Fibroblast of skin of abdomen (primary cell): ENCODE measurements at places on chromosomes 5 and 9.

DNA sequence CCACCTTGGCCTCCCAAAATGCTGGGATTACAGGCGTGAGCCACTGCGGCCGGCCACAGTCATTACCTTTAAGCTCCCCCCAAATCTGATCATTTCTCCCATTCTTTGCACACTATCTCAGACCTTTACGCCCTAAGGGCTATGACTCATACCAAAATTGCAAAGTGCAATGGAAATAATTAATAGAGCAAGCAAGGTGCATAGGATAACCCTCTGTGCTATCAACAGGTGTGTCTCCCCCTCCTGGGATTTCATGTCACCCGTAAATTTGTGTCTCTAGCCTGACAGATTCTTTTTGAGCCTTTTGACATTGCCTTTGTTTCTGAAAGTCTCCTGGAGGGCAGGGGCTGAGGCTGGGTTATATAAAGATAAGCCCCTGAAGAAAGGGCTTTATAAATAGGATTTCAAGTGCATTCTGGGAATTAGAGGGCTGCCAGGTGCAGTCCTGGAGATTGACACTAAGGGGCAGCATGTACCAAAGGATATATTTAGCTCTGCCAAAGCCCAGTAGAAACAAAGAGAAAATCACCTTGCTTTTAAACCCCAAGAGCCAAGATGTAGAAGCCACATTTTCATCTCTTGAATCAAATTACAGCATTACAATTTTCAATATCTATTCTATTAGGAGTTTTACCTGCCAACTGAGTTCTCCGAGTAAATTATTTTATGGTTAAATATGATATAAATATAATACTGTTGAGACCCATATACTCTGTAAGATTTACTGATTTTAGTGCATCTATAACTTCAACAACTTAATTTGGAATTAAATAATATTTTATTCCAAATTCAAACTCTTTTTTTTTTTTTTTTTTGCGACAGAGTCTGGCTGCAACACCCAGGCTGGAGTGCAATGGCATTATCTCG lies 18.2 kb downstream of the S100Z start:
- peak; percentile 53 for DNase-seq

DNA sequence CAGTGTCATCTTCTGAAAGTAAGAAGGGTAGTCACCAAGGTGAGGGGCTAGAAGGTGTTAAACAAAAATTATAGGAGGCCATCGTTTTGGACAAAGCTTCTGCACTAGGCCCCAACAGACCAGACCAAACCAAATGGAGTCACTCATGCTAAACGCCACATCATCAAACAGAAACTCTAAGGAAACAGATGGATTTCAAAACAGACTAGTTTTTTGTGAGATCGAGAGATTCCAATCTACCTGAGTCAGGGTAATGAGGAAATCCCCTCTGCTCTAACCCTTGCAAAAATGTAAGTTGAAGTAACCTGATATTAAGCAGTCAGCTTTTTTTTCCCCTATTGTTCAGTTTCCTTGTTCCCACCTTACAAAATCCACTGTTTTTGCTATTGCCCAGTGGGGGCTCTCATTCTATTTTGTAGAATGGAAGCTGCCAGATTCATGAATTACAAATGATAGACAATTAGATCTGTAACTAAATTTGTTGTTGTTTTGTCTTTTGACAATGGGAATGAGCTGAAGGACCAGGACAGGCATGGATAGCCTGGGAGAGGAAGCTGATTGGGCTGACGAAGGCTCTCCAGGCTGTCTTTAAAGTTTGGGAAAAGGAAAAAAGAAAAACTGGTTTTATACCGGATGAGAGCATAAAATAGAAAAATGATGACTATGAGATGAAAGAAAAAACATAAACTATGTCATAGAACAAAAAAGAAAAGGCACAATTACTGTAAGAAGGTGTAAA lies 94.7 kb upstream of the ADAMTSL1 start:
- DNase-seq = peak; percentile 91

- no peak for DNase-seq
Measured at GRCh38 chr5:158884827-158885518, 214.7 kb downstream of the EBF1 start.

DNA sequence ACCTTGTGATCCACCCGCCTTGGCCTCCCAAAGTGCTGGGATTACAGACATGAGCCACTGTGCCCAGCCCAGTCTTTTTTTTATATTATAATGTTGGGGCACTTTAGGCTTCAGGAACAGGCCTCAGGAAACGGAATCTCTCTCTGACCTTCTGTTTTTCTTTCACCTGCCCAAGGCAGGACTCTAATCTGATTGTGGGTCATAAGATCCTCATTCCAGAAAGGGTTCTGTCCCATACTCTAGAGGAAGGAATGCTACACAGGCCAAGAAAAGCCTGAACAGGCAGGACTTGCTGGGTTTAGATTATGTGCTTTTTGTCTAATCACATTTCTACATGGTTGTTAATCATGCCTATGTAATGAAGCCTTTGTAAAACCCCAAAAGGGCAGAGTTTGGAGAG lies 1.8 kb upstream of the CCL28 start:
- DNase-seq = no peak

- DNase-seq = no peak
Measured at GRCh38 chr5:113451797-113452196, 17.0 kb upstream of the TSSK1B start.

DNA sequence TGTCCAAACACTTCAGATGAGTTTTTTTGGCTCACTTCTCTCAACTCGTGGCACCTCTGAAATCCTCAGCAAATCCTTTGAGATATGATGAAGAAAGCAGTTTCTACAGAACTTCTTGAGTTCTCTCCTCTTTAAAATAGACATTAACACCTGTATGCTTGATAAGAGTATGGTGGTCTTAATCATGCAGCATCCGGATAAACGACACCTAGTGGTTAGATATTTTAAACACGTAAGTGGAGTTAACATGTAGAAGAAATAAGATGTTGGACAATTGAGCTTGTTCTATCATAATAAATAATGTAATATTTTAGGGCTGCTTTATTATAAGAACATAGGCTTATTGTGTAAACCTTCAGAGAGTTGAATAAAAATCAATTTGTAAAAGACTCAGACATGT lies 324.8 kb downstream of the CYLC2 start:
- DNase-seq = no peak

DNA sequence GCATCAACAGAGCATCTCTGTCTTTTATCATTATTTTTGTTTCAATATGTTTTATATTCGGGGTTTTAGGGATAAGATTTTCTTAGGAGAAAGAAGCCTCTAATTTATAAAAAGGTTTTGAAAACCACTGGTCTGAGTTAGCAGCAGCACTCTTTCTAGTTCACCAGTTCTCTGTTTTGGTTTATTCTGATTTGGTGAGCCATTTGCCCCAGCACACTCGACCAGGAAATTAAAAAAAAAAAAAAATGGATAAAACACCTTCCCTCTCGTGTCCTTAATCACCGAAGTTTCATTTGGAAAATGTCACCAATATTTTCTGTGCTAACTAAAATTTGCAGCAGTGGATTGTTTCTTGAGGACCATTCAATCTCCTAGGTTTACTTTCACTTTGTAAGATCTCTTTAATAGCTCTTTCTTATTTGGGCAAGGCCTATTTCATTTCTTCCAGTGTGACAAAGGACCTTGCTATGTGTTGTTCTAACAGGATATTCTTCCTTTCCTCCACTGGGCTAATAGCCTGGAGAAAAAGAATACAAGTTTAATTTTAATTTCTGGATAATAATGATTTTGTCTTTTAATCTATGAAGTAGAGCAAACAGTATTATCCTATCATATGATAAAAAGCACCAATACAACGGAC lies 57.8 kb upstream of the ANXA1 start:
- DNase-seq = peak; percentile 14

- no peak for DNase-seq
Measured at GRCh38 chr5:131230406-131230805, 33.4 kb upstream of the CDC42SE2 start.

DNA sequence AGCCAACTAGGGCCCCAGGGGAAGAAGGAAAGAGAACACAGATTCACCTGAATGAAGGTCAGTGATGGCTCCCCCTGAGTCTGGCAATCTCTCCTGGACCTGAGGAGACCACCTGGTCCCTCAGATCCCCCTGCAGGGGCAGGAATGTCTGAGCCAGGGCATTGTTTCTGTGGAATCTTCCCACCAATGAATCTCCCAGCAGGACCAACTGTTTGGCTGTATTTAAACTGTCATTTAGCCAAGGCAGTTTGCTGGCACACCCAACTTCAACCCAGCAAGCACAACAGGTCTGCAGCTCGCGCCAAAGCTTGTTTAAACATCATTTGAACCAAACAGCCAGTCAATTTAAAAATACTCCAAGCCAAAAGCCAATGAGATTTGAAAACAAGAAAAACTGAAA lies 92.6 kb downstream of the SH3TC2 start:
- no peak for DNase-seq

DNA sequence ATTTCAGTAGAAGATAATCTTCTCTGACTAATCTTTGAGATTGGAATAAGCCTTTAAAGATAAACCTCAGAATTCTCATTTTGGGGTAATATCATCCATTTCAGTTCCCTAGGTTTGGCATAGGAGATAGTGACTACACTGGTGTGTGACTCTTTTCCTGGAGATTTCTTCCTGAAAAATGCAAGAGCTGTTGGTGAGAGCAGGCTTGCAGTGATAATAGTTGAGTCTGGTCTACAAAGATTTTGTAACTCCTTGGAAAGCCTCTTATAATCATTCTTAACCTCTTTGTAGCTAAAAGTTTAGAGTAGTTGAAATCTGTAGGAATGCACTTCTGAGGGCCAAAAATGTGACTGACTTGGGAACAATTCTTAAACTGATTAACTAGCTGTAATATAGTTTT lies 23.4 kb downstream of the RANBP17 start:
- DNase-seq = peak; percentile 23

DNA sequence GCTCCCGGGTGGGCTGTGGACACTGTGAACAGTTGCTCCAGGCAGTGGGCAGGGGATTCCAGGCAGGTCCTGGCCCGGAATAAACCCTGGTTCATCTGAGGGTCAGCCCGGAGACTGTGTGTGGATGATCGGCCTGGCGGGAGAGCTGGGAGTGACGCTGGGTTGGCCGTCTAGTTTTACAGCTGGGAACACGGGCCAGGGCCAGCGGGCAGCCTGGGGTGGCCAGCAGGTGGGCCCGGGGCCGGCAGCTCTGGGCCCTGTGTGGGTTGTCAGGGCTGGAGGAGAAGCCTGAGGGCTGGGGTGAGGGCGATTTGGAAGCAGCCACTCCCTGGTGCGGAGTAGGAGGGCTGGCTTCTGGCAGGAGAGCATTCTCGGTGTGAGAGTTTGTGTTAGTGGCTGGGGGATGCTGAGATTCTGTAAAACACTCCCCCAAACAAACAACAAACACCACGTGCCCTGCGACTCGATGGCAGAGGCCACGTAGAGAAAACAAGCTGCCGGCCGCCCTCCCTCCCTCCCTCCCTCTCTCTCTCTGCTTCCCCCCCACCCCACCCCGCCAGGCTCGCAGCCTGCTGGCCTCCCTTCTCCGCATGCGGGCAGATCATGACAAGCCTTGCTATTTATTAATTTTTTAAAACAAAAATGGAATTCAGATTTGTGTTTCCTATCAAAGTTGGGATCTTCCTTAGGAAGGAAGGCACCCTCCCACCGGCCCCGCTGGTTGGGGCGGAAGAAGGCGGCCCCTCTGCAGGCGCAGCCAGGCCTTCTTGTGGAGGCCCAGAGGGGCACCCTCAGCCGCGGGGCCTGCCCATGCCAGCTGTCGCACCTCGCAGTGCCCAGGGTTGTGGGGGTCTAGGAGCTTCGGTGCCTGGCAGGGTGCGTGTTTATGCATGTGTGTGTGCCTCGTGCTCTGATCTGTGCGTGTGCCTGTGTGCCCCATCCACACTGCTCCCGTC lies 49.5 kb downstream of the RXRA start:
- DNase-seq = peak; percentile 17

GRCh38 chr5:173238312-173239232 lies 3.6 kb upstream of the NKX2-5 start:
- DNase-seq = no peak

- peak; percentile 99 for DNase-seq
Measured at GRCh38 chr5:73448463-73449136, at the start of gene FOXD1. TSS of gene FOXD1 (minus strand) at chr5:73448777. CDS start at chr5:73448362, 415 bp downstream.

GRCh38 chr5:82549263-82549662 lies 271.1 kb upstream of the RPS23 start:
- no peak for DNase-seq

GRCh38 chr5:150647275-150648251 lies 7.1 kb downstream of the SYNPO start:
- DNase-seq = no peak

DNA sequence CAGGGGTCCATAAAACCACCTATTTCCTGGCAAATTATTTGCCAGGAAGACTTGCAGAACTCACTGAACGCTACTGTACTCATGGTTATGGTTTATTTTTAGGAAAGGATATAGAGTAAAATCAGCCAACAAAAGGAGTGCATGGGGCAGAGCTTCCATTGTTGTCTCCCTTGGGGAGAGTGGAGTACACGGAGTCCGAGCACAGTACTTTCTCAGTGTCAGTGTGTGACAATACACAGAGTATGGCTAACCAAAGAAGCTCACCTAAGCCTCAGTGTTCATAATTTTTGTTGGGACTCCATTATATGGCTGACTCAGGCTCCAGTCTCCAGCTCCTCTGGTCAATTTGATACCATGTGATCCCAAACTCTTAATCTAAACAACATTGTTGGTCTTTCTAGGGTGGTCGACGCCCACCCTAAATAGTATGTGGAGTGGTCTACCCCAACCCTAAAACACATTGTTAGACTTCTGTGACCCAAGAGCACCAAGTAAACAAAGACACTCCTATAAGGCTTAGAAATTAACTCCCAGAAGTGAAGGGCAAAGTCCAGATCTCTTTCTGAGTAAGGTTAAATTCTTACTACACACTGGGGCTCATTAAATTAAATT lies 74.9 kb downstream of the SLC44A1 start:
- DNase-seq = no peak

DNA sequence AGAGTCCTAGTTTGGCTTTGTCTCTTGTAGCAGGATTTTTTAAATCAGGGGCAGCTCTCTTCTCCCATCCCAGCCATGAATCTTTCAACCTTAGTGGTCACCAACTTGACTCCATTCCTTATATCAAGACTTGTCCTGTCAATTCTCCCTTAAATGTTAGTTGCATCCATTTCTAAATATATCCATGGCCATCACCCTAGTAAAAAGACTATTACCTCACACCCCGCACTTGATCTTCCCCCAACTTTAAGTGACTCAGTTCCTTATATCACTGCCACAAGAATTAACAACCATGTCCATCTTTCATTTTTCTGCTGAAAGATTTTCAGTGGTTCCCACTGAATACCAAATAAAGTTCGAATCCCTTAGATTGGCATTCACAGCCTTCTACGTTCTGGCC lies 67.0 kb downstream of the STX17 start:
- DNase-seq = no peak

DNA sequence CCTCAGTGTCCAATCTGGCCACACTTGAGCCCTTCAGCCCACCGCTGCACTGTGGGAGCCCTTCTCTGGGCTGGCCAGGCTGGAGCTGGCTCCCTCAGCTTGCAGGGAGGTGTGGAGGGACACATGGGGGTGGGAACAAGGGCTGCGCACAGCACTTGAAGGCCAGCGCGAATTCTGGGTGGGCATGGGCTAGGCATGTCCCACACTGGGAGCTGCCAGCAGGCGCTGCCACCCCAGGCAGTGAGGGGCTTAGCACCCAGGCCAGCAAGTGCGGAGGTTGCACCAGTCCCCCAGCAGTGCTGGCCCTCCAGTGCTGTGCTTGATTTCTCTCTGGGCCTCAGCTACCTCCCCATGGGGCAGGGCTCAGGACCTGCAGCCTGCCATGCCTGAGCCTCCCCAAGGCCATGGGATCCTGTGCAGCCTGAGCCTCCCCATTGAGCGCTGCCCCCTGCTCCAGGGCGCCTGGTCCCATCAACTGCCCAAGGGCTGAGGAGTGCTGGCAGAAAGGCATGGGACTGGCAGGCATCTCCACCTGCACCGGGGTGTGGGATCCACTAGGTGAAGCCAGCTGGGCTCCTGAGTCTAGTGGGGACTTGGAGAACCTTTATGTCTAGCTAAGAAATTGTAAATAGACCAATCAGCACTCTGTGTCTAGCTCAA lies 148.2 kb downstream of the EMB start:
- no peak for DNase-seq
